ENCODE measurements at places on chromosomes 12 and 14.
A peak's percentile ranks its signal among the peaks of the same experiment; 100 is the strongest.

DNA sequence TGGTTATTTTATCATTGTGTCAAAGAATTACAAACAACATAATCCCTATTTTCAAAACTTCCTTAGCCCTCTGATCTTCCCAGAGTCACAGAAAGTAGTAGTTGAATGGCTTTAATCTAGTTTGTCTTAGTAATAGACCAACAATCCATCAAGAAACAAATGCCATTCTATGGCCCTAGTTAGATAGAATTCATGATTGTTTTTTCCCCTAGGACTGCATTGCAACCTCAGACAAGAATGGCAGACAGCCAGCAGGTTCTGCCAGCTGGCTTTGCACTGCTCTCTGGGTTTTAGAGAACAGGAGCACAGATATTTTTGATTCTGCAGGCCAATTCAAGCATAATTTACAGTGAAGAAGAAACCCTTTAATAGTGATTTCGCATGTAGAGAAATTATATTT lies 33.8 kb downstream of the SYT1 start:
- peak; percentile 21 for DNase-seq

- peak; percentile 10 for DNase-seq
These were observed 2.7 kb downstream of the DYRK2 start for GRCh38 chr12:67651132-67651695.

- DNase-seq, result no peak
These were observed 130.9 kb downstream of the KICS2 start for GRCh38 chr12:64091186-64091585.

- peak; percentile 64 for DNase-seq
These were observed 4.9 kb downstream of the PTGDR start for GRCh38 chr14:52272375-52272774.

DNA sequence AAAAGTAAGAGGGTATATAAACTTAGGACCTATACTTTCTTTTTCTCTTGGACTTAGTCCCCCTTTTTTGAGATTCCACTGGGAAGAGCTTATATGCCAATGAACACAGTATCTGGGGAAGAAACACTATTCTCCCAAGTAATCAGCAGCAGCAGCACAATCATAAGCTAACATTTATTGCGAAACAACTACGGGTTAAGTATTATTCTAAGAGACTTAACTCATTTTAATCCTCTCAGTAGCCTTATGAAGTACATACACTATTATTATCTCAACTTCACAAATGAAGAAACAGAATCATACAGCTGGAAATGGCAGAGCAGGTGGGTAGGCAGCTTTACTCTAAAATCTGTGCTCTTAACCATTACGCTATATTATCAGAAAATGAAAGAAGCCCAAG lies 27.9 kb downstream of the BAZ2A start:
- DNase-seq, result no peak

- DNase-seq, result no peak
These were observed 314.7 kb upstream of the ATP2B1 start for GRCh38 chr12:90023207-90023900.

DNA sequence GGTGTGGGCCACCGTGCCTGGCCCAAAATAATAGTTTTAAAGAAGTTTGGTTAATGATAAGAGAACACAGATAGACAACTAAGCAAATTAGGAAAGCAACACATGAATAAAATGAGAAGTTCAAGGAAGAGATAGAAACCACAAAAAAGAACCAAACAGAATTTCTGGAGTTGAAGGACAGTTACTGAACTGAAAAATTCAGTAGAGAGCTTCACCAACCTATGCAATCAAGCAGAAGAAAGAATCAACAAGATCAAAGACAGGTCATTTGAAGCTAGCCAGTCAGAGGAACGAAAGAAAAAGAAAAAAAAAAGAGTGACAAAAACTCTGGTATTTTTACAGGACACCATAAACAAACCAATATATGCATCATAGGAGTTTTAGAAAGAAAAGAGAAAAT lies 15.4 kb upstream of the KRT83 start:
- DNase-seq, result no peak

GRCh38 chr14:76957224-76957891 lies 71.2 kb downstream of the IRF2BPL start:
- no peak for DNase-seq

- DNase-seq, result no peak
These were observed 368.2 kb upstream of the ATP2B1 start for GRCh38 chr12:90076851-90077319.

- DNase-seq, result no peak
These were observed 28.8 kb upstream of the BEGAIN start for GRCh38 chr14:100615736-100616695.

DNA sequence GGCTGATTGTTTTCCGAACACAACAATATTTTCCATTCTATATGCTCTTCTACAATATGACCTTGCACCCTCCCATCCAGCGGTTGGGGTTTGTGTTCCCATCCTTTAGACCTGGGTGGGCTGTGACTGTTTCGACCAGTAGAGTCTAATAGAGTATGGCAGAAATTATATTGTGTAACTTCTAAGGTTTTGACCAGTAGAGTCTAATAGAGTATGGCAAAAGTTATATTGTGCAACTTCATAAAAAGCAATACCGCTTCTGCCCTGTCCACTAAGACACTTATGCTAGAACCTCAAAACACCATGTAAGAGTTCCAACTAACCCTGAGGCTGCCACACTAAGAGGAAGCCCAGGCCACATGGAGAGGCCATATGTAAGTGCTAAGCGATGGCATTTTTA lies 719.7 kb upstream of the TBX3 start:
- DNase-seq, result no peak

- DNase-seq, result no peak
These were observed 7.5 kb upstream of the NID2 start for GRCh38 chr14:52076334-52076733.

DNA sequence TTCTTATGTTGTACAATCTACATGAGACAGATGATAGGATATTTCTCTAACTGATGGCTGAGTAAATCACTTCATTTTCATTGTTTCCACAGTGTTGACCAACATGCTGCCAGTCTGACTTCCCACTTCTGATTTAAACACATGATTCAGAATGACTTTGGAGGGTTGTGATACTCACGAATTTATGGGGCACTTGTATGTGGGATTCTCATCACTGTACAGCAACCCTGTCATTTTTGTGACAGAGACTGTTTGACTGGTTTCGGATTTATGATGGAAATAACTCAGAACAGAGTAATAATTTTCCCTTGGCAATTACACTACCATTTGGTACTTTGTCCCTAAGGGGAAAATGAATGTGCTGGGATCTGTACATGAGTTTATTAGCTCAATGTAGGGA lies 333.8 kb downstream of the TRHDE start:
- no peak for DNase-seq

DNA sequence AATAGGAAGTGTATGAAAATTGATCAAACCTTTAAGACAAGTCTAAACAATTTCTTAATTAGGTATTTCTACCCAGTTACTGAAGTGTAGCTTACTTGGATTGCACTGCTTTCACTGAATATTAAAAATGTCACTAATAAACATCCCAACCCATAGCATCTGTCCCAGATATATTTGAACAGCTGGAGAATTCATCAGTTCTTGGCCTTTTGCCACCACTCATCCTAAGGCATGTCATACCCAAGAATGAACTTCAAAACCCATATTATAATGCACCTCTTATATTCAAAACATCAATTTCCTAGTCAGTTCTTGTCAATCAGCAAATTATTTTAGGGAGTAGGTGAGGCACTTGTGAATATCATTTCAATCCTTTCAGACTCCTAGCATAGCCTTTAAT lies 392.3 kb downstream of the PAWR start:
- no peak for DNase-seq

- no peak for DNase-seq
These were observed 7.1 kb downstream of the IFNG-AS1 start for GRCh38 chr12:67996347-67996746.

- no peak for DNase-seq
These were observed 65.9 kb downstream of the DAAM1 start for GRCh38 chr14:59254146-59254910.

DNA sequence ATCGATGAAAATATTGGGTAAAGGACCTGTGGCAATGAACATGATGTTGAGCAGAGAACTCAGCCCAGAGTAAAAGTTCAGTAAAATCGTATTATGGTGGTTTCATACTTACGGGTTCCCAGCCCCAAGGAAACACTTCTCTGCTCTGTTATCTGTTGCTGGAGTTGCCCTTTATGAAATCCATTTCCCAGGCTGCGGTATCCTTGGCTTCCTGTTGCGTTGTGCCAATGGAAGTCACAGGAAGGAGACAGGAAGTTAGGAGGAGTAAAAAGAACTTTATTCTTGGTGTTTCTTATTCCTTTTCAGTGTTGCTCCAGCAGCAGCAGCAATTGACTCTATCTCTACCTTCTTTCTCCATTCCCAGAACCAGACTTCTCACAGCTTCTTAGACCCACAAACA lies 965.2 kb downstream of the VRK1 start:
- DNase-seq, result no peak

GRCh38 chr12:52945389-52946232 lies 3.3 kb upstream of the KRT18 start:
- peak; percentile 56 for DNase-seq

GRCh38 chr12:57142727-57143126 lies 4.7 kb downstream of the LRP1-AS start:
- DNase-seq, result no peak

- no peak for DNase-seq
These were observed 30.5 kb upstream of the PLEKHG3 start for GRCh38 chr14:64673748-64674147.

GRCh38 chr12:83575326-83575725 lies 888.6 kb downstream of the TMTC2 start:
- no peak for DNase-seq

- no peak for DNase-seq
These were observed 29.6 kb downstream of the IRF2BPL start for GRCh38 chr14:76998910-76999309.

DNA sequence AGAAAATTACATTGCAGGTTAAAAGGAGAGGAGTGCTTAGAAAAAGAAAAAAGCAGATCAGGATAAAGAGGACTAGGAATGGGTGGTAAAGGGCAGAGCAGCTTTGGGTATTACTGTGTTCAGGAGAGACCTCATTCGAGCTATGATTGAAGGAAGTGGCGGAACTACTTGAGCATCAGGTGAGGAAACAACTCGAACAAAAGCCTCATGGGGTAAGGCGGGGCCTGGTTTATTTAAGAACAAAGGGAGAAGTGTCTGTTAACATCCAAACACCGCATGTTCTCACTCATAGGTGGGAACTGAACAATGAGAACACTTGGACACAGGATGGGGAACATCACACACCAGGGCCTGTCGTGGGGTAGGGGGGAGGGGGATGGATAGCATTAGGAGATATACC lies 444.6 kb upstream of the CCDC196 start:
- no peak for DNase-seq

- DNase-seq, result no peak
These were observed 441.5 kb downstream of the PDZRN4 start for GRCh38 chr12:41629611-41630010.

GRCh38 chr12:77882709-77883108 lies 52.0 kb downstream of the NAV3 start:
- DNase-seq, result no peak

- DNase-seq, result no peak
These were observed 114.0 kb downstream of the BEGAIN start for GRCh38 chr14:100473249-100473648.

- no peak for DNase-seq
These were observed 147.9 kb upstream of the E2F7 start for GRCh38 chr12:77213319-77213718.

DNA sequence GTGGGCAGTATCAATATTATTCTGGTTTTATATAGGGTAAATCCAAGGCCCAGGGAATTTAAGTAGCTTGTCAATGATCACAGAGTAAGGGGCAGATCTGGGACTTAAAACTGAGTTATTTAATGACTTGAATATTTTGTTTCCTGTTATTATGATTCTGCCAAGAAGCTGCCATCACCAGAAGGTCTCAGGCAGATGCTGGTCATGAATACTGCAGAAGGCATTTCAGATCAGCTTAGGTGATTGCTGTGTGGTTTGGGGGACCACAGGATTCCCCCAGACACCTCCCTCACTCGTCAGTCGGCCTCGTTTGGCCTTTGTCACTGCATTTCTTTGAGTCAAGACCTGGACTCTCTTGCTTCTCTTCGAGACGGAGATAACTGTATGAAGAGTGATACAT lies 47.7 kb upstream of the EVL start:
- no peak for DNase-seq

- DNase-seq, result no peak
These were observed 13.1 kb downstream of the ARMH4 start for GRCh38 chr14:58138714-58139482.

GRCh38 chr12:80415466-80415865 lies 28.6 kb upstream of the PTPRQ start:
- DNase-seq, result no peak

GRCh38 chr14:67514650-67515385 lies 18.3 kb upstream of the PLEKHH1 start:
- peak; percentile 70 for DNase-seq

DNA sequence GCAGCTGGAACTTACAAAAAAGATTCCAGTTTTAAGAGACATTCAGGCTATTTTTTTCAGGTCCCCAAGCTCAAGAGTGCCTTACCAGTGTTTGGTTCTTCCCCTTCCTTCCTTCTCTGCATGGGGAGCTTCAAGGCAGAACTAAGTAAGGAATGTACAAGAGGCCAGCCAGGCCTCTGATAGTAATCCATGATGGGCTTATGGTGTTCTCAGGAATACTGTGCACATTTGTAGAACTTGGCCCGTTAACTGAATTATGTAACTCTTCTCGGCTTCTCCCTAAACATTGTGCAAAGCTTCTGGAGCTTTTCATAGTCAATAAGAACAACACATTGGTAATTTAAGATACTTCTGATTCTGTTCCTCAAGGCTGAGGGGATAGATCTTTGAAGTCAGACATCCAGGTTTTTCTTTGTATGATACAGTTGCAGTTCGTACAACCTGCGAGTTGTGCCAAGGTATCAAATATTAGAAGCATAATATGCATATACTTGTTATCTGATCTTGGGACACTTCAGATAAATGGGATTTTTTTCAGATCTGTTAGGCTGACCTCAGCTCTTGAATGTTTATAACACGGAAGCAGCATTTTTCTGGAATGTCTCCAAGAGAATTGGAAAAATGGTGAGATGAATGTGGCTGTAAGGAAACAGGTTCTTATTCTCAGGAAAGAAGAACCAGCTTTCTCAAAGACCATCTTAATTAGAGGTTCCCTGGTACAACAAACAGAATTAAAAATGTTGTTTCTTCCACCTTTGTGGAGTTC lies 148.6 kb downstream of the ANO4 start:
- no peak for DNase-seq

DNA sequence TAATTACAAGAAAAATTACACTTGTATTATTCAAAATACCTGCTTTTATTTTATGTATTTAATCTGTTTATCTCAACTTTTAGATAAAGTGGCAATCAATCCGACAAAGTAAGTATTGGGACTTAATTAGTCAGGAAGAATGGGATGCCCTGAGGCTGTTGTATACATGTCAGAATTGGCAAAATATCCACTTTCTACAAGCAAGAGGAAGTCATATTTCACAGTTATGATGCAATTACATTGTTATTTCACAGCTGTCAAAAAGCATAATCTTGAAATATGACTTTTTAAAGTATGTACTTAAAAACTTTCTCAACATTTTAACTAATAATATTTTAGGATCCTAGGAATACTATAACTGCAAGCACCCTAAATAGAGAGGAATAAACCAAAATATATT lies 357.1 kb upstream of the MGAT4C start:
- no peak for DNase-seq

GRCh38 chr14:105710119-105711043 lies 184.0 kb downstream of the TMEM121 start:
- no peak for DNase-seq
